Type B pancreatic cell (in vitro differentiated cells): ENCODE measurements at places on chromosomes 12 and 14. TPM values are rescaled to one million over a fixed set of nuclear protein-coding genes. Genes with fewer than 3 reads are reported as not detected.

GZMB gene
- not detected in 2 replicates for total RNA-seq

BDKRB2 gene
- total RNA-seq, result 2.1 and 3.6 TPM in 2 replicates

CACNA2D4 gene
- 0.87 and 1.1 TPM in 2 replicates for total RNA-seq

SIX6 gene
- not detected in 2 replicates for total RNA-seq

WASHC3 gene
- total RNA-seq, result 19.2 and 21.1 TPM in 2 replicates

IL31 gene
- not detected in 2 replicates for total RNA-seq

KLRK1 gene
- total RNA-seq, result not detected in 2 replicates

KLRG1 gene
- 1.6 and 4.4 TPM in 2 replicates for total RNA-seq

SERPINA1 gene
- 313 and 712 TPM in 2 replicates for total RNA-seq

RNASE3 gene
- not detected in 2 replicates for total RNA-seq

P2RX2 gene
- total RNA-seq, result 2.8 and 5.4 TPM in 2 replicates

TMTC1 gene
- 24.0 and 48.7 TPM in 2 replicates for total RNA-seq

DNA sequence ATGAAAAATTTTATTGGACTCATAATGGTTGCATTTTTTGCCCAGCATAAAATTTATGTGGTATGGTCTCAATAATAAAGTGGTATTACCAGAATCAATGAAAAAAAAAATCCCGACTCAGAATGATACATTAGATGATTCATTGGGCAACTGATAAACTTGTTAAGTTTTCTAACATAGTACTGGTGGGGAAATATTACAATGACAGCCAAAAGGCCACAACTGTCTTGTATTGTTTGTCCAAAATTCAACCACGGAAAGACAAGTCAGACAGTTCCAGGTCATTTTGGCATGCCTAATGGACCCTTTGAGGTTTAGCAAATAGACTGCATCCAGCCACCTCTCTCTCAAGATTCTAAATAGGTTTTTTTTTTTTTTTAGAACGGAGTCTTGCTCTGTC lies 70.5 kb upstream of the TRIM9 start:
- no peak overlapping the region for H3K4me3 ChIP-seq
- no peak overlapping the region for H3K27ac ChIP-seq
- H3K36me3 ChIP-seq, result no peaks in the 10 kb centered on the region
- no peaks in the 10 kb centered on the region for H3K27me3 ChIP-seq
- H3K4me1 ChIP-seq, result peaks cover 10% of the 10 kb centered on the region
- no peak for DNase-seq

GRCh38 chr14:94337274-94337673 lies 14.1 kb upstream of the SERPINA6 start:
- H3K27me3 ChIP-seq, result peaks cover 7% of the 10 kb centered on the region
- no peaks in the 10 kb centered on the region for H3K4me1 ChIP-seq

GRCh38 chr14:105891631-105892452 lies 365.5 kb downstream of the TMEM121 start:
- no peaks in the 10 kb centered on the region for H3K36me3 ChIP-seq
- no peak overlapping the region for H3K4me3 ChIP-seq
- no peak overlapping the region for H3K27ac ChIP-seq
- H3K4me1 ChIP-seq, result no peaks in the 10 kb centered on the region
- no peaks in the 10 kb centered on the region for H3K27me3 ChIP-seq

GRCh38 chr14:90058876-90059458 lies 2.8 kb upstream of the KCNK13 start:
- peaks cover 80% of the 10 kb centered on the region for H3K27me3 ChIP-seq
- H3K27ac ChIP-seq, result no peak overlapping the region
- H3K4me1 ChIP-seq, result peaks cover 6% of the 10 kb centered on the region
- H3K36me3 ChIP-seq, result no peaks in the 10 kb centered on the region
- DNase-seq, result no peak

- no peak for DNase-seq
- no peaks in the 10 kb centered on the region for H3K4me1 ChIP-seq
These were observed 21.1 kb upstream of the TAS2R14 start for GRCh38 chr12:10960211-10960610.

DNA sequence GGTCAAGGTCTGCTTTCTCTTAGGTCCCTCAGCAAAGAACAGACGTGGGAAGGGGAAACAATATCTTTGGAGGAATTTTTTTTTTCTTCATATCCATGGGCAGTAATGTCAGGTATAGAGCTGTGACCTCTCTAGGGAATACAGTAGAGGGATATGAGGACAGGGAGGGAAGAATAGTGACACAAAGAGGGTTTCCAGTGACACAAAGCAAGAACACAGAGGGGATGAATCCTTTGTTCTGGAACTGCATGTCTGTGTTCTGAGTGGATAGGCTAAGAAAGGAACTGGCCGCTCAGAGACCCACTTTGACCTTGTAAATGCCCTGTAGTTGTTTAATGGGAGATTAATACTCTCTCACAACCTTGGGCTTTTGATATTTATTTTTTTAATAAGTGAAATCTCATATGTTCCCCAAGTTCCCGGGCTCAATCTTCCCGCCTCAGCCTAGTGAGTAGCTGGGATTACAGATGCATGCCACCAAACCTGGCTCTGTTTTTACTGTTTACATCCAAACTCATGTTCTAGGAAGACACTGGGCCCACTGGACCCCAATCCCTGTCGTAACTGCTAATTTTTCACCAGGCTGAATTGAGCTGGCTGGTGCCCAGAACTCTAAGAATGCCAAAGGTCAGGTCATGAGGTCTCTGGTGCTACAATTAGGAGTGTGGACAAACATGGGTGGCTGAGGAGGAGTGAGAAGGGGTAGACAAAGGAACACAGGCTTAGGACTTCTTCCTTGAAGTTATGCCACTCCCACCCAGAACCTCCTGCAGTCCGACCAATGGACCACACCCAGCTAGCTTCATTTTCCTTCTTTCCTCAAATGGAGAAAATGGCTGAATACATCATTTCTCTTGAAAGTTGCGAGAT lies 9.1 kb upstream of the PLEKHH1 start:
- H3K27me3 ChIP-seq, result peaks cover 60% of the 10 kb centered on the region
- H3K4me1 ChIP-seq, result no peaks in the 10 kb centered on the region
- no peak overlapping the region for H3K4me3 ChIP-seq
- no peaks in the 10 kb centered on the region for H3K36me3 ChIP-seq

- H3K27me3 ChIP-seq, result no peaks in the 10 kb centered on the region
- peaks cover 10% of the 10 kb centered on the region for H3K4me1 ChIP-seq
- peaks cover 6% of the 10 kb centered on the region for H3K36me3 ChIP-seq
- peak overlapping the region; percentile 83 for H3K27ac ChIP-seq
These were observed 6.2 kb upstream of the DDX47 start for GRCh38 chr12:12806784-12807516.

GRCh38 chr14:96245710-96246538 lies 10.1 kb upstream of the BDKRB1 start:
- H3K36me3 ChIP-seq, result peaks cover 3% of the 10 kb centered on the region
- DNase-seq, result no peak
- H3K4me1 ChIP-seq, result no peaks in the 10 kb centered on the region
- H3K27ac ChIP-seq, result no peak overlapping the region
- no peak overlapping the region for H3K4me3 ChIP-seq

GRCh38 chr12:80412343-80412953 lies 31.6 kb upstream of the PTPRQ start:
- no peak overlapping the region for H3K4me3 ChIP-seq
- no peak overlapping the region for H3K27ac ChIP-seq
- no peak for DNase-seq
- H3K27me3 ChIP-seq, result no peaks in the 10 kb centered on the region
- H3K36me3 ChIP-seq, result no peaks in the 10 kb centered on the region

DNA sequence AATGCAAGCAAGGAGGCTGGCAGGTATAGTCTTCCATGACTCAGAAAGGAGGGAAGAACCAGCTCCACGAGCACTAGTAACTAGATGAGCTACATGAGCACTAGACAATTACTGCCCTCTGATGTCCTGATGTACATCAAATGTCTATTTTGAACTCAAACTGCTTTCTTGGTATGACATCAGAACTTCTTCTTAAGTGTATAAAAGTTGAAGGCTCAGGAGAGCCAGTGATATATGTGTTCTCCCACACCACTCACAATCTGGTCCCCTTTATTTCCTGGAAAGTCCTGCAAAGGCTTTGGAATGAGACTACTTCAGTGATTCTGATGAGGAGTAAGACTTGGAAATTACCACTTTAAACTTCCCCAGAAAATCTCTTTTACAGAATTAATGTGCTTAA lies 18.5 kb upstream of the DHRS7 start:
- no peaks in the 10 kb centered on the region for H3K36me3 ChIP-seq
- H3K4me3 ChIP-seq, result peak overlapping the region; percentile 78
- peaks cover 3% of the 10 kb centered on the region for H3K27me3 ChIP-seq
- H3K27ac ChIP-seq, result no peak overlapping the region
- DNase-seq, result no peak
- H3K4me1 ChIP-seq, result no peaks in the 10 kb centered on the region

DNA sequence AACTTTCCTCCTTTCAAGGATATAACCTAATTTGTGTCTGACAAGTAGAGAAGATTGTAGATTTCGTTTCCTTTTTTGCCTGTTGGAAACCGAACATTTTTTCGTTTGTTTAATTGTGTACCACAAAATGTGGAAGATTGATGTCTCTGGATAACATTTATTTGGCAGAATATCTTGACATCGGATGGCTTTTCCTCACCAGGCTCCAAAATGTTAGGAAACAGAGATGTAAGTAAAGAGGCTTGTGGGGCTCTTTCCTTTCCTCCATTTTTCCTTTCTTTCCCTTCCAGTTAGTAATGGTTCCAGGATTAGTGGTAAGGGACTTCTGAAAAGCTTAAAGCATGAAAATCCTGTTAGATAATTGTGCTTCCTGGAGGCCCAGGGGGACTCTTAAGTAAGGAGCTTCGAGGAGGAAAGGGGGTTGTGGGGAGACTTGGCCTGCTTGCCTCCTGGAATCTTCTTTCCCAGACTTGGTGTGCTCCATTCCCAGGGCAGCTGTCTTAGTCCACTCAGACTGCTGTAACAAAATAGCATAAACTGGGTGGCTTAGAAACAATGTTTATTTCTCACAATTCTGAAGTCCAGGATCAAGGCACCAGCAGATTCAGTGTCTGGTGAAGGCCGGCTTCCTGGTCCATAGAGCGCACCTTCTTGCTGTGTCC lies 243.1 kb upstream of the PWP1 start:
- H3K4me3 ChIP-seq, result no peak overlapping the region
- H3K27ac ChIP-seq, result no peak overlapping the region
- peaks cover 5% of the 10 kb centered on the region for H3K27me3 ChIP-seq
- DNase-seq, result no peak
- H3K36me3 ChIP-seq, result no peaks in the 10 kb centered on the region

GRCh38 chr12:62263966-62264365 lies 3.8 kb downstream of the USP15 start:
- H3K4me1 ChIP-seq, result peaks cover 27% of the 10 kb centered on the region
- H3K4me3 ChIP-seq, result no peak overlapping the region
- no peaks in the 10 kb centered on the region for H3K27me3 ChIP-seq

DNA sequence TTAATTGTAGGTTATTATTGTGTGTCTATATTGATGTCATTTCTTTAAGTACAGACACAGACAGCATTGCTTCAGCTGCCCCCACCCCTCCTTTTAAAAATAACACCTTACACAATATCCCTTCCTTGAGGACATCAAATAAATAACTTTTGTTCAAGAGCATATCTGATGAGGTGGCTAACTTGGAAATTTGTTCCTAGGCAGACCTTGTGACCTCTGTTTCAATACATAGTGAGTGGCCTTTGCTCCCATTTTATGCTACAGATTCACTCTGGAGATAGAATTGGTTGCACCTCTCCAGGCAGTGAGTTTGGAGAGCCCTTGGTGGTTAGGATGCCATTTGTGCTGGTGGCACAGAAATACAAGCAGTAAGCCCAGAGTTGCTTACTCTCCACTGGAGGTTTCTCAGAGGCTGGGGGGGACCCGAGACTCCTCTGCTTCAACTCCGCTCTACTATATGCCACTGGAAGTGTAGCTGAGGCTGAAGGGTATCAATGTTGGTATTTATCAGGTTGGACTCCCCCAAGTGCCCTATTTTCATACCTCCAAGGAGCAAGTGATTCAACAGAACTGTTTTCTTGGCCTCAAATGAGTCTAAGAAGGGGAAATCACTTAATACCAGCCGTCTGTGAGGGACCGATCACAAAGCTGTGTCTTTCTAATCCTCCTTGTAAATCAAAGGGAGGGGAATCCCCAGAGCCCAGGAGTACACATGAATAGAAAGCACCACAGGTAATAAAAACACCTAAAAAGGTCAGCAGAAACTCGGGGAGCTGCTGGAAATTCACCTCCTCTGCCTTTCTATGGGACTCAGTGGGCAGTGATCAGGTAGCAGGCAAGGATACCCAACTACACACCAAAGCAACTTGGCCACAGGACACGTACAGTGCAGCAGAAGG lies 463.1 kb downstream of the RAD51B start:
- no peak overlapping the region for H3K27ac ChIP-seq
- no peak overlapping the region for H3K4me3 ChIP-seq
- no peaks in the 10 kb centered on the region for H3K27me3 ChIP-seq
- peaks cover 23% of the 10 kb centered on the region for H3K4me1 ChIP-seq
- H3K36me3 ChIP-seq, result no peaks in the 10 kb centered on the region

- no peak overlapping the region for H3K27ac ChIP-seq
- H3K27me3 ChIP-seq, result no peaks in the 10 kb centered on the region
- DNase-seq, result no peak
These were observed 252.6 kb downstream of the FOXN3 start for GRCh38 chr14:89164168-89165073.

GRCh38 chr12:59005193-59005955 lies 85.1 kb upstream of the LRIG3 start:
- no peak overlapping the region for H3K4me3 ChIP-seq
- H3K27ac ChIP-seq, result peak overlapping the region; percentile 1
- H3K36me3 ChIP-seq, result no peaks in the 10 kb centered on the region
- no peaks in the 10 kb centered on the region for H3K27me3 ChIP-seq
- DNase-seq, result no peak
- peaks cover 28% of the 10 kb centered on the region for H3K4me1 ChIP-seq

DNA sequence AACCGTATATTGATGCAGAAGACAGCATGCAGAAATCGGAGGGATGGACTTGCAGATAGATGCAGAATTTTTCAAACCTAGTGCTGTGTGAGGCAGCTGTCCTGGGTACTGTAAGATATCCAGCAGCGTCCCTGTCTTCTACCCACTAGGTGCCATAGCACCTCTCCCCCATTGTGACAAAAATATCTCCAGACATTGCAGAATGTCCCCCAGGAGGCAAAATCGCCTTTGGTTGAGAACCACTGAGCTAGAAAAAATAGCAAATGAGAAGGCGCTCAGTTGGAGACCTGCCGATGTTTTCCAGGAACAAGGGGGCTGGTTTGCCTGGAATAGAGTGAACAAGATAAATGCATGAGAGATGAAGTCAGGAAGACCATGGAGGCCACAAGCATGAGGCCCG lies 67.9 kb upstream of the TMEM132D start:
- H3K27me3 ChIP-seq, result peaks cover 29% of the 10 kb centered on the region
- H3K4me3 ChIP-seq, result no peak overlapping the region
- no peak for DNase-seq
- no peaks in the 10 kb centered on the region for H3K36me3 ChIP-seq
- peaks cover under 1% of the 10 kb centered on the region for H3K4me1 ChIP-seq
- no peak overlapping the region for H3K27ac ChIP-seq

GRCh38 chr12:53560912-53561589 lies 53.8 kb upstream of the NPFF start:
- H3K4me1 ChIP-seq, result no peaks in the 10 kb centered on the region
- DNase-seq, result no peak
- no peaks in the 10 kb centered on the region for H3K36me3 ChIP-seq
- no peaks in the 10 kb centered on the region for H3K27me3 ChIP-seq
- H3K4me3 ChIP-seq, result no peak overlapping the region

DNA sequence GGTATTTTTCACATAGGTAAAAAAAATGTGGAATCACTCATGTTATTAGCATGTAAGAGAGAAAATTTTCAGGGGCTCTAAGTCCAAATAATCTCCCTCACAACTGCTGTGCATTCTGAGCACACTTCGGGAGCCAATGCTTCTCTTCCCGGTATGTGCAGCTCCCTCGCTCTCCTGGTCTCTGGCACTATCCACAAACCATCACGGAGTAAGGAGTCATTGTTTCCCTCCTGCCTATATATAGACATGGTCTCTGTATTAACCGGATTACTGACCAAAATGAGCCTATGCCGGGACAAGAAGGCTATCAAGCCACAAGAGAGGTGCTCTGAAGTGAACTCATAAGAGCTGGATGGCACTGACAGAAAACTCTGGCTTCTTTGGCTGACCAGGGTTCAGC lies 13.4 kb downstream of the HECTD4 start:
- DNase-seq, result no peak
- H3K4me3 ChIP-seq, result no peak overlapping the region
- peaks cover 4% of the 10 kb centered on the region for H3K36me3 ChIP-seq
- no peak overlapping the region for H3K27ac ChIP-seq
- H3K4me1 ChIP-seq, result peaks cover 15% of the 10 kb centered on the region
